Thymus (tissue), 14 donors: ENCODE measurements at places on chromosomes 12 and 14. TPM values are rescaled to one million over a fixed set of nuclear protein-coding genes. Genes with fewer than 3 reads are reported as not detected.

AKAP6 gene
- 2.0 TPM for total RNA-seq

DNA sequence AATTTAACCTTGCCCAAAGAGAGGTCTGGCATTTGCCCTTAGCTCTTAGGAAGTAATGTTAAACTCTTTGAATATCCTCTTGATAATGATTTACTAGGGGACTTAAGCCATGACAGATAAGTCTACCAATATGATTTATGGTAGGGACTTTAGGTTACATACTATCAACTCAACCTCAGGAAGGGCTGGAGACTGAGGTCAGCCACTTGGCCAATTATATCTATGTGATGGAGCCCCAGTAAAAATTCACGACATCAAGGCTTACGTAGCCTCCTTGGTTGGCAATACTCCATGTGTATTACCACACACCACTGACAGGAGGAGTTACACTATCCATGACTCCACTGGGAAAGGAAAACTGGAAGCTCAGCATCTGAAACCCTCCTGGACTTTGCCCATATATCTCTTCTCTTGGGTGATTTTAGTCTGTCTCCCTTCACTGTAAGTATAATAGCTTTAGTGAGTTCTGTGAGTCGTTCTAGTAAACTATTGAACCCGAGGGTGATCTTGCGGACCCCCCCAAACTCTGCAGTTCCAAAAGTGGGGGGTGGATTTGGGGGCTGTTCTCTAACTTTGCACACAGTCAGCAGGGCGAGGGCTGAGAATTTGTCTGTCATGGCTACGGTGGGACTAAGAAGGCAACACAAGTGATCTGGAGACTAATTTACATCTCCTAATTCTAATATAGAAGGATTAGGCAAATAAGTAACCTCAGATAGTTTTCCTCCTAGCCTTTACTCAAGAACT lies 62.3 kb downstream of the R3HDM2 start:
- peaks cover 4% of the 10 kb centered on the region for H3K36me3 ChIP-seq
- DNase-seq = no peak
- H3K4me1 ChIP-seq = no peaks in the 10 kb centered on the region
- no peak overlapping the region for H3K27ac ChIP-seq
- H3K4me3 ChIP-seq = no peak overlapping the region

PPFIA2 gene
- 0.24 TPM for total RNA-seq

DNA sequence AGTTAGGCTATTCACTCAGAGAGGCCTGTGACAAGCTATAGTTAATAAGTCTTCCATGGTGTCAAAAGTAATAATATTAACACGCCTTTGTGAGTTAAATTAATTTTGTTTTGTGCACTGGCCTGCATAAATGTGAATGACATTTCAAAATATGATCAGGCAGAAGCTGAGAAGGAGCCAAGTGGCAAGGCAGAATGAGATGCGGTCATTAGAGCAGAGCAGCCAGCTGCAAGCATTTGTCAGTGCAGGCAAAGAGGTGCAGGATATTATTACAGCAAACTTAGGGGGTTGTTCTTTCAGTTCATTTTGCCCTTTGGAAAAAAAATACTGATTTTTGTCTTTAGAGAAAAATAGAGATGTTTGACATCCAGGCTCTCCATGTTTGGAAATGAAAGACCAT lies 364.5 kb downstream of the PAWR start:
- no peaks in the 10 kb centered on the region for H3K27me3 ChIP-seq
- H3K36me3 ChIP-seq = no peaks in the 10 kb centered on the region
- no peak overlapping the region for H3K4me3 ChIP-seq
- no peak for DNase-seq

DNA sequence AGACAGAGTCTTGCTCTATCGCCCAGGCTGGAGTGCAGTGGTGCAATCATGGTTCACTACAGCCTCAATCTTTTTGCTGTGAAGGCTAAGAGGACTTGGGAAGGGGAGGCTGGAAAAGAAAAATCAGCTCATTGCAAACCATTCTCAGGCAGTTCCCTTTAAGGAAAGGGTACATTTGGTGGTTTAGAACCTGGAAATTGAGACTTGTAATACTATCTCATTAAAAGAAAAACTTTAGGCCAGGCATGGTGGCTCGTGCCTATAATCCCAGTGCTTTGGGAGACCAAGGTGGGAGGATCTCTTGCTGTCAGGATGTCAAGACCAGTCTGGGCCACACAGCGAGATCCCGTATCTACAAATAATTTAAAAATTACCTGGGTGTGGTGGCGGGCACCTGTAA lies 21.3 kb upstream of the TUBA1C start:
- no peak overlapping the region for H3K27ac ChIP-seq
- H3K4me1 ChIP-seq = no peaks in the 10 kb centered on the region
- DNase-seq = no peak
- no peaks in the 10 kb centered on the region for H3K27me3 ChIP-seq
- H3K4me3 ChIP-seq = no peak overlapping the region

DNA sequence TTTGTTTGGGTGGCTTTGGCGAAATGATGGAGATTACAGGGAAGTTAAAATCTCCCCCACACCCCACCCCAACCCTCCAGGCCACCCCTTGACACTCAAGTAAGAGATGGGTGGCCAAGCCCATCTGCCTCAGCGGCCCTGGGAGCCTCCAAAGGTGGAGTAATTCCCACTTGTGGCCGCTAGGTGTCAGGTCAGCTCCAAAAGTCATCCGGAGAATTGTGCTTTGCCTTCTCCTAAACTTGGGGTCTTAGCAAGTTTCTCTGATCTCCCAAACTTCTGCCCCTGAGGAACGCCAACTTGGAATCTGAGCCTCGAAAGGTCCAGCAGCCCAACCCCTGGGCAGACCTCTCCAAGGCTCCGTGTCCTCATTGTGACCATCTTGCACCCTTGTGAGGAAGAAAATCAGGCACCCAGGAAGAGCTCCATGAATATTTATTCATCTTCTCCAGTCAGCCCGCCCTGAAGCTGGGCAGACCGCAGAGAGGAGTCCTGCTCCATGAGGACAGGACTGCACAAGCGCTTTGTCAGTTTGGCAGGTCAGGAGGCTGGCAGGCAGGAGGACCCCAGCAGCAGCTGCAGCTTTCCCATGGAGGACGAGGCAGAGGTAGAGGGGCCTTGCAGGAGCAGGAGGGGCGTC lies 46.7 kb downstream of the LRRC74A start:
- no peak for DNase-seq
- H3K4me1 ChIP-seq = no peaks in the 10 kb centered on the region
- no peak overlapping the region for H3K27ac ChIP-seq

DNA sequence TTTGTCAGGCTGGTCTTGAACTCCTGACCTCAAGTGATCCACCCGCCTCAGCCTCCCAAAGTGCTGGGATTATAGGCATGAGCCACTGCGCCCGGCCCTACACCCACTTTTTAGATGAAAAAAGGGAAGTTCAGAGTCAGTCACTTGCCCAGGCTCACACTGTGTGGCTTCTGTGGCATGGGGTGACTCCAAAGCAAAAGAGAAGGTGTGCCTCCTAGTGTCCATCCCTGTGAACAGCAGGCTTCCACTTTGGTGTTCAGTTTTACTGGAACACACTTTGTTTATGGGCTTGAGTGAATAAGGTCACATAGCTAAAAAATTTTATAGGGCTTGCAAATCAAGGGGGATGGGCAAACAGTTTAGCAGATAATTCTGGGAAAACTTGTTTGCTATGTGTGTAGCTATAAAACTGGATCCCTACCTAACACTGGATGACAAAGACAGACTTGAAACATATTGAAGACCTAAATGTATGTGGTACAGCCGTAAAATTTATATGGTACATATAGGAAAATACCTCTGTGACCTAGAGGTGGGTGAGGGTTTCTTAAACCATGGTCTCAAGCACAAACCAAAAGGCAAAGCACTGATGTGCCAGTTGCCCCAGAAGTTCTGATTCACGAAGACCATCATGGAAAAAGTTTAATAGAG lies 54.9 kb downstream of the EID3 start:
- H3K27me3 ChIP-seq = no peaks in the 10 kb centered on the region
- peak; percentile 54 for DNase-seq
- H3K36me3 ChIP-seq = no peaks in the 10 kb centered on the region
- H3K4me1 ChIP-seq = no peaks in the 10 kb centered on the region

- H3K4me3 ChIP-seq = no peak overlapping the region
- no peaks in the 10 kb centered on the region for H3K27me3 ChIP-seq
- H3K4me1 ChIP-seq = no peaks in the 10 kb centered on the region
- no peak for DNase-seq
Observed at GRCh38 chr12:19375888-19376287, 63.4 kb upstream of the AEBP2 start.

OTX2 gene
- 0.14 TPM for total RNA-seq

GZMH gene
- 0.57 TPM for total RNA-seq

- peaks cover 8% of the 10 kb centered on the region for H3K36me3 ChIP-seq
- no peak for DNase-seq
- no peak overlapping the region for H3K27ac ChIP-seq
- H3K4me3 ChIP-seq = no peak overlapping the region
- H3K27me3 ChIP-seq = no peaks in the 10 kb centered on the region
- H3K4me1 ChIP-seq = peaks cover 6% of the 10 kb centered on the region
Observed at GRCh38 chr12:112973818-112974231, 4.5 kb upstream of the OAS2 start.

- H3K4me3 ChIP-seq = no peak overlapping the region
- H3K27me3 ChIP-seq = no peaks in the 10 kb centered on the region
- no peak overlapping the region for H3K27ac ChIP-seq
- DNase-seq = no peak
- H3K36me3 ChIP-seq = peaks cover 21% of the 10 kb centered on the region
- no peaks in the 10 kb centered on the region for H3K4me1 ChIP-seq
Observed at GRCh38 chr14:105255021-105255507, 6.7 kb downstream of the BTBD6 start.

GRCh38 chr12:26567126-26567525 lies 265.9 kb downstream of the ITPR2 start:
- no peaks in the 10 kb centered on the region for H3K4me1 ChIP-seq
- H3K27ac ChIP-seq = no peak overlapping the region
- DNase-seq = no peak
- H3K36me3 ChIP-seq = peaks cover 27% of the 10 kb centered on the region
- no peaks in the 10 kb centered on the region for H3K27me3 ChIP-seq

ADCY6 gene
- total RNA-seq = 2.6 TPM

GNG2 gene
- 49.4 TPM for total RNA-seq

SLC6A13 gene
- total RNA-seq = 0.28 TPM

KRT82 gene
- 0.05 TPM for total RNA-seq

PIWIL1 gene
- 0.28 TPM for total RNA-seq

RFX4 gene
- total RNA-seq = 0.05 TPM

IL26 gene
- not detected for total RNA-seq

DNA sequence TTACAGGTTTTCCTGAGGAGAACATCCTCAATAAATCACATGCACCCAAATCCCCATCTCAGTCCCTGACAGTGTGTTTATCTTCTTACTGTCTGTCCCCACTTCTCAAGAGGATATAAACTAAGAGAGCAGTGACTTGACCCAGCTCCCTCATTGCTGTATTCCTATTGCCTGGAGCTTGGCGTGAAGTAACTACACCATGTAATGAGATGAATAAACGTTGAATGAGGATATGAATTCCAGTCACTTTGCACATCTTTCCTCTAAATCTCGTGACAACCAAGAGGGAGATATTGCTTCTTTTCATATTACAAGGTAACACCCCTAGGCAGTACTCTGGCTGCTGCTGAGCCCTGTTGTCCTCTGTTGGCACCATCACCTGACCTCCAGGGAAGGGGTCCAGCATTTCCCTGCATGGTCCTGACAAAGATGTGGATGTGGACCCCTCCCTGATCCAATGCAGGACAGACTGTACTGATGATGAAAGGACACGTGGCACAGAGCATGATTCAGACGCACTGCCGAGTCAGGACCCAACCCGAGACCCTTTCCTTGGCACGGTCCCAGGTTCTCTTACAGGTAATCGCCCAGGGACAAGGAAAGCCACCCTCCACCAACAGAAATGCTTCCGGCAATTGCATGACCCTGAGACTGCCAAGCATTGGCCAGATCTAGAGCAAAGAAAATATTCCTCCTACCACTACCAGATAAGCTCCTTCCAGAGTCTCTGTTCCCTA lies 47.7 kb upstream of the CPM start:
- no peak overlapping the region for H3K4me3 ChIP-seq
- no peaks in the 10 kb centered on the region for H3K4me1 ChIP-seq
- no peaks in the 10 kb centered on the region for H3K27me3 ChIP-seq
- H3K27ac ChIP-seq = no peak overlapping the region
- H3K36me3 ChIP-seq = no peaks in the 10 kb centered on the region
- no peak for DNase-seq

DNA sequence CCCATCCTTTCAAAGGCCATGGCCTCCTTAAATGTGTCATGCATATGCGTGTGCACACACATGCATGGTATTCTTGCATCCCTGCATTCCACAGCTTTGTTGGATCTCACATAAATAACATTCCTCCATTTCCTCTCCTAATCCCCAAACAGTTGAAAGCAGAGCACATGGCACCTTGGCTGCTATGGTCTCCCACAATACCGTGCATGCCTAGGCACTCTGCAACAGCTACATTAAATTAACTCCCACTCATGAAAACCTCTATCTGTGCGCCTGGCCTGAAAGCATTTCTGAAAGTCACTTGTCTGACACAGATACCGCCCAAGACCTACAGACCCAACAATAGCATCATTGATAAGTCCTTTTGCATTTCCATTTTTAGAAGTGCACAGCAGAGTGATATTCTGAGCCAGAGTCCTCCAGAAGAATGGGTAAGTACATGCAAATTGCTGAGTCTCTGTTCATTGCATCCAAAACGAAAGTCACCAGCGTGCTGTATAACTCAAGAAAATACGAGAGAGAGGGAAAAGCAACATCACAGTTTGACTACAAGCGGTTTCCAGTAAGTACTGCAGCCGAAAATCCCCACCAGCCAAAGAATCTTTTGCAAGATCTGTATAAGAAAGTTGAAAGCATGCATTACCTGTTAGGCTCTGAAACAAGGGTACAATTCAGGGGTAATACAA lies 436 bp downstream of the ASB2 start:
- no peak overlapping the region for H3K4me3 ChIP-seq
- H3K27ac ChIP-seq = no peak overlapping the region
- no peak for DNase-seq

- H3K27me3 ChIP-seq = no peaks in the 10 kb centered on the region
- no peak overlapping the region for H3K4me3 ChIP-seq
- H3K4me1 ChIP-seq = peaks cover 16% of the 10 kb centered on the region
Observed at GRCh38 chr12:27542628-27543027, 18.6 kb downstream of the PPFIBP1 start.

DNA sequence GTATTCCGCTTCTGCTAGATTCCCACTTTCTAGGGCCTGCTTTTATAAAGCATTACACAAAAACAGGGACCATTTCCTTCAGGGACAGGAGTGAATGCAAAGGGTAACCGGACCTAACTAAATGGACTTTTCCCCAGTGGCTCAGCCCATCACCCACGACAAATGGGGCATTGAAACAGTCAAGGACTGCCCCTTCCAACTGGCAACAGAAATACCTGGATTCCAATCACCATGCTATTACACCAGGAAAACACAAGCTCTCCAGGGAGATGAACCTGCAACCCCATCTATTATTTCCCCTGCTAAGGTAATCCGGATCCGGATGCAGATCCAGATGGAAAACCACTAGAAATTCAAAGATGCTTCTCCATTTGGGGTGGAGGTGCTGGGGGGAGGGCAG lies 1.0 kb downstream of the MPHOSPH9 start:
- peaks cover 55% of the 10 kb centered on the region for H3K4me1 ChIP-seq
- peaks cover 31% of the 10 kb centered on the region for H3K36me3 ChIP-seq
- H3K27ac ChIP-seq = peak overlapping the region; percentile 37
- H3K4me3 ChIP-seq = peak overlapping the region; percentile 65
- no peaks in the 10 kb centered on the region for H3K27me3 ChIP-seq
- no peak for DNase-seq
